ENCODE measurements at places on chromosomes 4 and X.

GRCh38 chr4:153467897-153468262 lies 1.7 kb downstream of the TMEM131L start:
- no peak for DNase-seq

DNA sequence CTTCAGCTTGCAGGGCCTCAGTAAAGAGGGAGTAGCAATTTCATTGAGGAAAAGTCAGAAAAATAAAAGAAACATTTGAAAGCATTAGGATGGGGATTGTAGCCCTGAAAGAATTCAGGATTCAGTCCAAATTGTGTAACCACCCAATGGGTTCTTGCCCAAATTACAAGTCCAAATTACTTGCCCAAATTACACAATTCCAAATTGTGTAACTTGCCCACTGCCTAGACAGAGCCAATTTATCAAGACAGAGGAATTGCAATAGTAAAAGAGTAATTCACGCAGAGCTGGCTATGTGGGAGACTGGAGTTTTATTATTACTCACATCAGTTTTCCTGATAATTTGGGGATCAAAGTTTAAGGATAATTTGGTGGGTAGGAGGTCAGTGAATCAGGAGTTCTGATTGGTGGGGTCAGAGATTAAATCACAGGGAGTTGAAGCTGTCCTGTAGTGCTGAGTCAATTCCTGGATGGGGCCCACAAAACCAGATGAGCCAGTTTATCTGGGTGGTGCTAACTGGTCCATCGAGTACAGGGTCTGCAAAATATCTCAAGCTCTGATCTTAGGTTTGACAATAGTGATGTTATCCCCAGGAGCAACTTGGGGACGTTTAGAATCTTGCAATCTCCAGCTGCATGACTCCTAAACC lies 18.1 kb upstream of the PAGE5 start:
- no peak for DNase-seq

- no peak for DNase-seq
These were observed 5.5 kb downstream of the CAMK2D start for GRCh38 chr4:113756005-113756410.

- DNase-seq: no peak
These were observed 16.3 kb downstream of the MAML3 start for GRCh38 chr4:140137671-140138070.

Data from NCI-H2081 (cell line).